ENCODE measurements at places on chromosomes 11 and 22.

DNA sequence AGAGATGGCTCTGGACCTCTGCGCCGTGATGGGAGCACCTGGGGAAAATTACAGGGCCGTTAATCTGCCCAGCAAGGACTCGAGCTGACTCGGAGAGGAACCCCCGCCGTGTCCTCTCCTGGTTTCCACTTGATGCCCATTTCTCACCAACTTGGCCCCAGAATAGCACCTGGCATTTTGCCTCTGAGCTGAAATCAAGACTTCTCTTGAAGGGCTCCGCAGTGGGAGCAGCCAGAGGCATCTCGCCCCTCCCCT, 19.0 kb upstream of the CABP7 start:
- no peak for DNase-seq

- DNase-seq, result no peak
These were observed 23.6 kb downstream of the NPAT start for GRCh38 chr11:108198833-108199232.

- no peak for DNase-seq
These were observed 3.5 kb upstream of the GGT1 start for GRCh38 chr22:24599514-24599913.

- DNase-seq, result no peak
These were observed 85.4 kb downstream of the TTC28 start for GRCh38 chr22:28594076-28594796.

GRCh38 chr11:23673366-23673765, 813.1 kb upstream of the CCDC179 start:
- DNase-seq, result no peak

GRCh38 chr11:47886096-47886495, 37.9 kb upstream of the NUP160 start:
- no peak for DNase-seq

- no peak for DNase-seq
These were observed 10.7 kb downstream of the PICK1 start for GRCh38 chr22:38067761-38068360.

- DNase-seq, result no peak
These were observed 36.8 kb downstream of the CELF1 start for GRCh38 chr11:47516155-47516554.

GRCh38 chr11:66719111-66719872, 9.7 kb downstream of the SPTBN2 start:
- DNase-seq, result no peak

- DNase-seq, result no peak
These were observed 542.9 kb downstream of the NTM start for GRCh38 chr11:131913267-131913666.

DNA sequence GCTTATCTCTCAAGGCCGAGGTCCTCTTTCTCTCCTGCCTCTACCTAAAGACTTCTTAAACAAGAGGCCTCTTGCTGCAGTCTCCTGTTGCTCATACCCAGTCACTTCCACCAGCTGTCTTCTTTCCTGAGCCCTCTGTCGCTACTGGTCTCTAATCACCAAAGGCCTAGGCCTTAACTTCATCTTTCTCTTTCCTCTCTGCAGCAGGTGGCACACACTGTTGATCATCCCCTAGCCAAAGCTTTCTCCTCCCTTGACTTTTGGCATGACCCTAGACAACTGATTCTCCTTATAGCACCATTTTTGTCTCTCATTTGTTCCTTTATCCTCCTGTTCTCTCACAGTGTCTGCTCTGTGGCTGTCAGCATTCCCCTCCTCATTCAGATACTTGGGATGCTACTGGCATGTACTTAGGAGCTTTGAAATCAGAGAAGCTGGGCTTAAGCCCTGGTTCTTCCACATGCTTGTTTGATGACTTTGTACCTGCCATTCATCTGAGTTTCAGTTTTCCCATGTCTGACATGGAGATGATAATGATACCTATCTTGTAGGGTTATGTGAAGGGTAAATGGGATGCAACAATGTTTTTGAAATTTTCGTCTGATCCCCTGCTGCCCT, 22.4 kb downstream of the ENDOD1 start:
- DNase-seq, result no peak

GRCh38 chr22:24536089-24536488, 18.8 kb downstream of the GUCD1 start:
- DNase-seq, result no peak

- DNase-seq, result no peak
These were observed 18.7 kb downstream of the IGF2 start for GRCh38 chr11:2120359-2121100.

GRCh38 chr11:66541892-66542291, 4.0 kb downstream of the ZDHHC24 start:
- no peak for DNase-seq

- peak; percentile 50 for DNase-seq
These were observed 2.3 kb downstream of the IRF7 start for GRCh38 chr11:613369-613968.

GRCh38 chr11:830295-831117, 2.2 kb upstream of the CD151 start:
- peak; percentile 59 for DNase-seq

DNA sequence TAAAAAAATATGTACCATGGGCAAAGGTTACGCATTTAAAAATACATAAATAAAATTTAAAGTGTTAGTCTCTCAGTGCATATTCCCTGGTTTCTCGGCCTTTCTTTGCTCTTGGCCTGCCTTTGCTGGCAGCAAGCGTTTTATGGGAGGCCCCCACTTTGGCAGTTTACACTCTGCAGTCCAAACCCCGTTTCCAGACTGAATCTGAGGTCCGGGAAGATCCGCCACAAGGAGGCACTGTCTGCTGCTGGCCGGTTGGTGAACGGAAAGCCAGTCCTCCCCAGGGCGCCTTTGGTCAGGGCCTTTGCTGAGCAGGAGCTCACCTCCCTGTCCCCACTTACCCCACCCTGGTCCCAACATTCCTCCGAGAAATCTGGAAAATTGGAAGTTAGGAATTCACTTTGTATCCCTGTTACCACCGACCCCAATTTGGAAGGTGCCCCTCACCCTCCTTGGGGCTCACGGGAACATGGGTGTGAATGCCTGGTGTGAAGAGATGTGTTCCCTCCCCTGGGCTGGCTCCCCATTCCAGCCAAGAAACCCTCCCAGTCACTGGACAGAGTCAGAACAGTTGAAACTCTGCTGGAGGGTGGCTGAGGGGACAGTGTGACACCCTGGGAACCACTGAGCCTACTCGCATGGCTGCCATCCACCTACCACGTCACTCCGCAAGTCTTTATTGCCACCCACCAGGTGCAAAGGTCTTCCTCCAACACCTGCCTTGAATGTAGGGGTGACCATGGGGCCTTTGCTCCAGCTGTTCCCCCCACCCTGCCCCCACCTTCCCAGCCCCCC, 9.4 kb upstream of the SF1 start:
- peak; percentile 62 for DNase-seq

DNA sequence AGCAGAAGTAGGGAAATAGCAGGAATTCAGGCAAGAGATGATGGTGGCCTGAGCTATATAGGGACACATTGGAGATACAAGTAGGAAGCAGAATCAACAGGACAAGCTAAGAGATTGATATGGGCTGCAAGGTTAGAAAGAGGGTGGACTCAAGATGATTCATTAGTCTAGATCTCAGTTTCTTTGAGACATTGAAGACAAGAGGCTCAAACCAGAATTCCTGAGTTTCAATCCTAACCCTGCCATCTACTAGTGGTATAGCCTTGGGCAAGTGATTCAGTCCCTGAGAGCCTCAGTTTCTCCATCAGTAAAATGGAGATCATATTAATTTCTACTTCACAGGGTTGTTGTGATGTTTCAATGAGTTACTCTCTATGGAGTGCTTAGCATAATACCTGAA, 53.1 kb upstream of the NAV2 start:
- DNase-seq, result no peak

DNA sequence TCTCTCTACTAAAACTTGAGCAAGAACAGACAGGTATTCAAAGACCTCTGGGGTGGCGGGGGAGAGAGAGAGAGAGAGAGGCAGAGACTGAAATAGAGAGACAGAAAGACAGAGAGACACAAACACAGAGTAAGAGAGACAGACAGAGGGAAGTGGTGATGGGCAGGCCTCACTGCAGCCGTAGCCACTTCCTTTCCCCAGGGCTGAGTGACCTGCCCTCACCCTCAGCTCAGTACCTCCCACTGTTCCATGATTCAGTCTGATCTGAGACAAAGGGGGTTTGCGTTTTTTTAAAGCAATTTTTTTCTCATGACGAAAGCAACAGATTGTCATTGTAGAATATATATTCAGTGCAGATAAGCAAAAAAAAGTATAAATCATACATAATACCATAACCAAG, 607.9 kb upstream of the B3GAT1 start:
- DNase-seq, result no peak

GRCh38 chr22:27467711-27468110, 333.8 kb downstream of the MN1 start:
- no peak for DNase-seq

DNA sequence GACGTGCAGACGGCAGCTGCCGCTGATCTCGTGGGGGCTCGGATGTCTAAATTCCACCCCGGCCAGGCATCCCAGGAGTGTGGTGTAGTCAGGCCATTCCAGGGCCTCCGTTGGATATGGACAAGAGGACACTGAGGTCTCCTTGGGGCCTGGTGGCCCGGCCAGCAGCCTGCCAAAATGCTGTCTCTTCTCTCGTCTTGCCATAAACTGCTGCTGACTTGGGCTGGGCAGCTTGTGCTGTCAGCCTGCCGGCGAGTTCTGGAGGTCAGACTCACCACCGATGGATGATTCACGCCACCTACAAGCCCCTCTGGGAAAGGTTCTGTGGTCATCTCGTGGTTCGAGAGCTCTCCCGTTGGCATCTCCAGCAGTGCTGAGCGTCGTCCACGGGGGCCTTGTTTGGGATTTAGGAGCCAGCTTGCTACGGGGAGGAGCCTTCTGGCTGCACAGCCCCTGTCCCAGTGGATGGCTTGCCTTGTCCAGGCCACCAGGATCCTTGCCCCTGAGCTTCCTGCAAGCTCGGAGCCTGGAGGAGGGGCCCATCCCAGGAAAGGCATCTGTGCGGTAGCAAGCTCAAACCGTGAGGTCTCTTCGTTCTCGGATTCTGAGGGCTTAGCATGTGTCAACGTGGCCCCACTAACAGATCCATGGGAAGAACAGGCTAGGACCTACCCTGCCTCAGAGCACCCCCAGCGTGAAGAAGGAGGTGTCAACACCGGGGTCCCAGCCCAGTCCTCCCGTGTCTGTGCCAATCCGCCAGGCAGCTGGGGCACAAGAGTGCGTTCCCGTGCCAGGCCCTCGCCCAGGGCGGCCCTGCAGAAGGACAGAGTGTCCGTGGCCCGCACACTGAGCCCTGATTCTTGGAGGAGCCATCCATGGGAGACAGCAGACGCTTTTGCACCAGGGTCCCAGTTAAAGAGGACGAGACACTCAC, 1114.1 kb downstream of the BRD1 start:
- no peak for DNase-seq

- no peak for DNase-seq
These were observed 13.0 kb downstream of the GALNT18 start for GRCh38 chr11:11608783-11609232.

DNA sequence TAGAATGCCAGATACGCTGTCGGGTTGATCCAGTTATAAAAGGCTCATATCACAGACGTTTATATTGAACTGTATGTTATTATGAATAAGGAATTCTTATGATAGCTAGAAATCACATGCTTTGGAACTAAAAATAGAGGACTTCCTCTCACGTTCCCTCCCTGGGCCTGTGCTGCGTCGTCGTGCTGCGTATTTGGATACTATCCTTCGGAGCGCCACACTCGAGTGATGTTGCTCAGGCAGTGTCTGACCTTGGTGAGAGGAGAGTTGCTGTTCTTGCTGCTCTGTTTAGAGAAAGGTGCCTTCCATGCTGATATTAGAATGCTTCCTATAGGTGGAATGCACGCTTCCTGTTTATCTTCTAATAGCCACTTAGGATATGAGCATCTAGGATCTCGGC, 20.2 kb upstream of the ST14 start:
- no peak for DNase-seq

DNA sequence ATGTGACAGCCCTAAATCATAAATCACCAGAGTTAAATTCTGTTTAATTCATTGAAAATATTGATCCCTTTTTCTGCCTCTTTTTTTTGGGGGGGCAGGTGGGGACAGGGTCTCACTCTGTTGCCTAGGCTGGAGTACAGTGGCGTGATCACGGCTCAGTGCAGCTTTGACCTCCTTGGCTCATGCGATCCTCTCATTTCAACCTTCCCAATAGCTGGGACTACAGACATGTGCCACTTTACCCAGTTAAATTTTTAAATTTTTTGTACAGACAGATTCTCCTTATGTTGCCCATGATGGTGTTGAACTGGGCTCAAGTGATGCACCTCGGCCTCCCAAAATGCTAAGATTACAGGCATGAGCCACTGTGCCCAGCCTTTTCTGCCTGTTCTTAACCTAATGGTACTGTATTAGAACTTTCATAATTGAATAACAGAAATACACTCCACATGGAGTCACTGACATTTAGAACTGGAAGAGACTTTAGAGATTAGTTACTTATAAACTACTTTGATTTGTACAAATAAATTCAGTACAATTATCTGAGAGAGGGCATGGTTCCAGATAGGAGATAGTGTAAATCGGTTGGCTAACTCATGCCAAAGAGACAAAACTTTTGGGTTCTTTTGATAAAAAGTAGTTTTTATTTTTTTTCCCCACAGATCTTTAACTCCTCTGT, 76.4 kb upstream of the PRODH start:
- DNase-seq, result no peak

DNA sequence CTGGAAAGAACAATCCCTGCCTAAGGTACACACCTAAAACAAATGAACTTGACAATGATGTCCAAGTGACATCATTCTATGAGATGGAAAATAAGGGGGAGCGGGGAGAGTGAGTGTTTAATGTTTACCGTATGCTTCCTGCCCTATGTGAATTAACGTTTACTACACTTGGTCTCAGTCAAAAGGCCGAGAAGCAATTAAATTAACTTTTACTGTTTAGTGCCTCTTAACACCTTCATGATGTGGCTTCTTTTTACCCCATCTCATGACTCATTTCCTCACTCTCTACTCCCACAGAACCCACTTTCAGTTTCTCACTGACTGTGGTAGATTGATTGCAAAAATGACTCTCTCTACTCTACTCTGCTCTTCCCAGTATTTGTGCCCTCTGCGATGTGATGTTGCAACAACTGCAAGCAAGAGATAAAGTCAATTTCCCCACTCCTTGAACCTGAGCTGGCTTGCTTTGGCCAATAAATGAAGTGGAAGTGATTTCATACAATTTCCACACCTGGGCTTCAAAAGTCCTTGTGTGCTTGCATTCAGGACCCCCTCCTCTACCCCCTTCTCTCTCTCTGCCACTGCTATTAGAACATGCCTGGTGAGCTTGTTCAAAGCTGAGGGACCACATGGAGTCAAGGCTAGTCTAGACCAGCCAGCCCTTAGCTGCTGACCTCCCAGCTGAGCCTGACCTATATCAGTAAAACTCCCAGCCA, 11.6 kb upstream of the ALKBH3 start:
- no peak for DNase-seq

DNA sequence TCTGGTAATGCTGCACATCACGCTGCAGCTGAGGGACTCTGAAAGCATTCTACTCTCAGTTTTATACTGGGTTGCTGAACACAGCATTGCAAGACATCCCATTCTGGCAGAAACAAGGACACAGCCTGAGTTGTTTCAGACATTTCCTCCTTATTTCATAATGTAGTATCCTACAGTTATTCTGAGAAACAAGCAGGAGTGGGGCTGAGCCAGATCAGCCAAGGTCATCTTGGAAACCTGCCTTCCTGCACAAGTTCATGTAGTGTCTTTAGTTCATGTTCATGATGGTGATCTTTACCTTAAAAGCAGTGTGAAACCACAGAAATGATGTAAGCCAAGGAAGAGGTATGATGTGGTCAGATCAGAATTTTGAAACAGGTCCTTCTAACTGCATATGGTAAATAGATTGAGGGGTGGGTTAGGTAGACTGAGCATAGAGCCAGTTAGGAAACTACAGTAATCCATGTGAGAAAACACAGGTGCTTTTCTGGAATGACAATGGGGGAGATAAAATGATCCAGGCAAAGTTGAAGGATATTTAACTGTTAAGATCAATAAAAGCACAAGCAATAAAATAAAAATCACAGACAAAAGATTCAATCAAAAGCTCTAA, 1686.8 kb downstream of the LRRC4C start:
- no peak for DNase-seq

Measured in memory B cell (primary cell).